Naive B cell (primary cell): ENCODE measurements at places on chromosomes 5 and 9. TPM values are rescaled to one million over a fixed set of nuclear protein-coding genes. Genes with fewer than 3 reads are reported as not detected.

DBH gene
- polyA plus RNA-seq = not detected

SMIM33 gene
- polyA plus RNA-seq = not detected

UGT3A2 gene
- polyA plus RNA-seq = not detected

GRCh38 chr5:163540696-163541095, 35.3 kb downstream of the MAT2B start:
- no peak for DNase-seq

GRCh38 chr9:78676009-78676408, 379.1 kb downstream of the PSAT1 start:
- DNase-seq = no peak
